ENCODE measurements at places on chromosomes 3 and 15.

GRCh38 chr15:84151205-84151931 is 84.2 kb upstream of the GOLGA6L4 start:
- DNase-seq: no peak

DNA sequence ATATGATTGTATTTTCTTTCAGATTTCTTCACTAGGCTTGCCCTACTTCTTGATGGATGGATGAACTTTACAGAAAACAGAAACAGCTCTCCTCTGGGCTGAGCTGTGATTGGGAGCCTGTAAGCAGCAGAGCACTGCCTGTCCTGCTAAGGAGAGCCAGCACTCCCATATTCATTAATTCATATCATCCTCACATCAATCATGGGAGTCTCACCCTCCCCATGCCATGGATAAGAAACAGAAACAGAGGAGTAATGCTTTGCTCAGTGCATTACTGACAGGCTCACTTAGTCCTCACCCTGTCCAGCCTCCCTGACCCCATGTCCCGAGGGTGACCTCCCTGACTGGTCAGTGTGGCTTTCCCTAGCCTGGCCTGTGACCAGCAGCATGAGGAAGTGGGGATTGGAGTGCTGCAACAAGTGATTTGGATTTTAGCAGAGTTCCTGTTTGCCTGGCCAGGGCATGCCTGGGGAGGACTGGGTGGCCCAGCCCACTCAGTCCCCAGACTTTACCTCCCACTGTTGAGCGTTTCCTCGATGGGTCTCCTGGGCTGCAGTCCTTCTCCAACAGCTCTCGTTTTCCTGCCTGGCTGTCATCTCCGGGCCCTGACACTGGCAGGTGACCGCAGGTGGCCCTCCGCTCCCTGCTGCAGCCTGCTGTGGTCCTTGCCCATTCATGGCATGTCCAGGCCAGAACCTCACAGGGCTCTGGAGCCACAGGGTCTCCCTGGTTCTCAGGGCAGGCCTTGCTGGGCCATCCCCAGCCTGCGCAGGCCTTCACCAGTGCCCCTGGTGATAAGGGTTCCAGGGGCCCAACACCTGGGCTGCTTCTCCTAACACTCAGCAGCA is 1.3 kb upstream of the TMIE start:
- peak; percentile 94 for DNase-seq

DNA sequence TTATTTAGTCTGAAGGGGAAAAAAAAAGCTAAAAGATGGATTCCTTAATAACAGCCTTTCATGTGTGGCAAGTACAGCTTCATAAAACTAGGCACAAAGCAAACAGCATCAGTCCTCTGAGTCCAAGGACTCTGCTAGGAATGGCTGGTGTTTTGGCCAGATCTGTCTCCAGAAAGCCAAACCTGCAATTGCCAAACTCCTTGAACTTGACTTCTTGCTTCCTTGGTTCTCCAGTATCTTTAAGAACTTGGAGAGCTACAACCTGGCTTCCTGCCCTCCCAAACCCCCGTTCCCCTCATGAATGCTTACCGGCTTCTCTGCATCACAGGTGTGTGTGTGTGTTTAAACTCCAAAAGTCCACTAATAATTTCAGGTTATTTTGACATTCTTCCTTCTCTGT is 1.6 kb upstream of the PLOD2 start:
- DNase-seq: no peak

- no peak for DNase-seq
These were observed 790 bp downstream of the DAZL start for GRCh38 chr3:16604433-16604832.

- no peak for DNase-seq
These were observed 382.5 kb upstream of the C2CD4B start for GRCh38 chr15:62547584-62547983.

- peak; percentile 36 for DNase-seq
These were observed 39.7 kb downstream of the NPTN start for GRCh38 chr15:73593304-73594074.

DNA sequence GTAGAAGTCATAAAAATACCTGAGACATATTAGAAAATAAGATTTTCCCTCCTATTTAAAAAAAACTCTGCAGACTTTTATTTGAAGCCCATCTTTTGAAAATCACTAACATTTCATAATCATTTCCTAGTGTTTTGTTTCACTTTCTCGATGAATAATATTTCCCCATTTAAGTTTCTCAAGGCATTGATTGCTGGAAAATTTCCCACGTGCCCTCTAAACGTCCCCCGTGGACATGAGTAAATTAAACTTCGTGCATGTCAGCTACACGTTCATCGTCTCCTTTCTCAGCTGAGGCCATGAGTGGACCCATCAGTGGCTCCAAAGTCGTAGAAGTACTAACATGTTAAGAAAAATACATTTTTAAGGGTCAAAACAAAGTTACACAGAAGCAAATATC is 2.0 kb upstream of the TM2D3 start:
- DNase-seq: peak; percentile 48

- DNase-seq: peak; percentile 72
These were observed at the start of gene CFAP92 for GRCh38 chr3:128993461-128994172. Gene CFAP92, minus strand, starts transcription at chr3:128994076. Its CDS starts 772 bp downstream, at chr3:128993304.

DNA sequence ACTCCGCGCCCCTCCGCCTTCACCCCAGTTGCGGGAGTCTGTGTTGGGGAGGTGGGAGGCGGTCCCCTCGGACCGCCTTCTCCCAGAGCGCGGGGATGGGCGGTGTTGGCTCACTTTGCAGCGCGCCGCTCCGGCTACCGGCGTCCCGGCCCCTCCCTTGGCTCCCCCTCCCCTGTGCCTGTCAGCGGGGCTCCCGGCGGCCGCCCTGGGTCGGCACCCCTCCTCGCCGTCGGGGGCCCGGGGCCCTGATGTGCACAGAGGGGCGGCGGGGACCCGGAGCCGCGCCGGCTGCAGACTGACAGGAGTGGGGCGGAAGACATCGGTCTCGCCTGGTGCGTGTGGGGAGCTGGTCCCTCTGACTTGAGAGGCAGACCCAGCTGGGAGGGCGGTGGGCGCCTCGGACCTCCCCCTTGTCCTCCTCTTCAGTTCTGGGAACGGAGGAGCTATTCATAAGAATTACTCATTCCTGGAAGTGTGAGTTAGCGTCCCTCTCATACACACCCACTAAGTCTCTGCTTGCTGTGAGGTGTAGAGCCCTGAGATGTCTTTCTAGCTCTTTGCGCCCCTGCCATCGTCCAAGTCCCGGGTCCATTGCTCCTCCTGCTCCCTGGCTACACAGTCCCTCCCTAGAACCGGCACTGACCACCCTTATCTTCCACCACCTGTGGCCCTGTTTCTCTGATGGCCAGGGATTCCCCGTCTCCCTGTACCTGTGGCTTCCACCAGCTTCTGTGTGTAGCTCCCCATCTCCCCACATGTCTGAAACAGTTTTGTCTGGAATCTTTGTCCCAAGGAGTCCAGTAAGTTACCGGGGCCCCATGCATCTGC is 42.3 kb upstream of the ROPN1 start:
- no peak for DNase-seq

- DNase-seq: no peak
These were observed 64.8 kb upstream of the HEG1 start for GRCh38 chr3:125120379-125121122.

DNA sequence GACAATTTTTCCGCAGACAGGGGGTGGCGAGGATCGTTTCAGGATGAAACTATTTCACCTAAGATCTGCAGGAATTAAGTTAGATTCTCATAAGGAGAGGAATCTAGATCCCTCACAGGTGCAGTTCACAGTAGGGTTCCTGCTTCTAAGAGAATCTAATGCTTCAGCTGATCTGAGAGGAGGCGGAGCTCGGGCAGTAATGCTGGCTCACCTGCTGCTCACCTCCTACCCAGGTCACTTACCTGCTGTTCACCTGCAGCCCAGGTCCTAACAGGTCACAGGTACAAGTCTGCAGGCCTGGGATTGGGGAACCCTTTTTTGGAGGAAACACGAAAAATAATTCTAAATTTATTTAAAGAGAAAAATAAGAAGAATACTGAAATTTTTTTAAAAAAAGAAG is 406.8 kb downstream of the MCTP2 start:
- no peak for DNase-seq

GRCh38 chr3:104878395-104878794 is 488.3 kb upstream of the ALCAM start:
- peak; percentile 64 for DNase-seq

DNA sequence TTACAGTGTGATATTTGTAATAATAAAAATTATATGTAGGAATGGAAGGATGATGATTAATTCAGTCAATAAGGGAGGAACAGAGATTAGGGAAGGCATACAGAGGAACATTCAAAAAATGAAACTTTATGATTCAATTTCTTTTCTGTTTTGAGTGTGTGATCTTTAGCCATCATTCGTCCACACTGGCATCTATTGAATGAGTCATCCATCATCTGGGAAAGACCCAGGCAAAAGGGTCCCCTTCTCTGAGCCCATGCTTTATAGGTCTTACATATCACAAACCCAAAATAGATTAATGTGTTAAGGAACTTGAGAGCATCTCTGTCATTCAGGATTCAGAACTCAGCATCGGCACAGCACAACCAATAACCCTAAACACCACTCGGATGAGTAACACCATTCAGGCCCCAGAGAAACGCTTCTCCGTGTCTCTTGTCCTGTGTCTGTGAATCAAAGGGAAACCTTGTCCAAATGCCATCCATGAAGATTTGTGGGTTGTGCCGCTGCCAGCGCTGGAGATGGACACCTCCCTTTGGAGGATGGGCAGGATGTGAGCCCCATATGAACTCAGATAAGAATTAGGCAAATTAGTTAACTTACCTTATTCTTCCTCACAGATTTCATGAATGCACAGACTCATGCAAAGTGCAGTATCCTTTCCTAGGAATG is 21.7 kb upstream of the TPM1 start:
- DNase-seq: no peak

GRCh38 chr3:43531835-43532234 is 90.0 kb downstream of the ANO10 start:
- DNase-seq: no peak

GRCh38 chr3:183586477-183586876 is 31.0 kb upstream of the KLHL6 start:
- no peak for DNase-seq

DNA sequence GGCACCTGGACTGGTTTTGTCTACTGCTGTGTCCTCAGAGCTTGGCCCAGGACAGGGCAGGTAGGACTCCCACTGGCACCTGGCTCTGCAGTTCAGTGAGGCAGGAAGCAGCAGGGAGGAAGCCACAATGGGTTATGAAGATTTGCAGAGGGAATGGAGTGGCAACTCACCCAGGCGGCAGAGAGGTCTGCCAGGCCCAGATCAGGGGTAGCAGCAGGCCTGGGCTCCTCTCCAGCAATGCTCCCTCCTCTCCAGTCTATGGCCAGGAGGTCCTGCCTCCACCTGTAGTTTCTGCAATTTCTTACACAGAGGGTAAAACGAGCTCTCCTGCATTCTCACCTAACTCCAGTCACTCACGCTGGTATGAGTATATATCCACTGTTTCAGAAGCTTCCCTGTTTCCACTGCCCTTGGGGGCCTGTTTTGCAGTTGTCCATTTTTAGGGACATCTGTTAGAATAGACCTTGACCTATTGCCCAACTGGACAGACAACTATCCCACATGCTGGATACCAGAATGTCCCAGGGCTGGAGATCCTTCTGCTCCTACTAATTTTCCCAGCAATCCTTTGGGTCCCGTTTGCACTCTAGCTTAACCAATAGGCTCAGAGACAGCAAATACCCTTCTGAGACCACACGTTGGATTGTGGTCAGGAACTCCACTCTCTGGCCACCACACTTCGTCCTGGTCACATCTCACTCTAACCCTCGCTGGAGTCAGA is 35.2 kb downstream of the HMCES start:
- no peak for DNase-seq

GRCh38 chr3:11717768-11718636 is 74.3 kb upstream of the VGLL4 start:
- no peak for DNase-seq

- no peak for DNase-seq
These were observed 706.2 kb upstream of the CBLB start for GRCh38 chr3:106575029-106575428.

DNA sequence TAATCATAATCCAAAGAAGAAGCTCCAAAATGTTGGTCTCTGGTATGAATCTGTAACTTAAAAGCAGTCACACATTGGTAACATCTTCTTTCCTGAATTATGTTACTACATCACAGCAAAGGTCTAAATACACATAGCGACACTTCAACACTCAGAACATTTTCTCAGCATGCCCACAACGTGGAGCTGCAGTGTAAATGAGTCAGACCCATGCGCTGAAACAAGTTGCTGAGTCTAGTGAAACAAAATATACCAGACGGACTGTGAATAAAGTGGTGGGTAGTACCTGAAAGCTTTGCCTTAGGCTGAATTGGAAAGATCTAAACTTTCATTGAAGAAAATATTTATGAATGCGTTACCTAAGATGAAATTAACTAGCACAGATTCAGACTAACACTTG is 33.2 kb upstream of the GOLGA8B start:
- peak; percentile 8 for DNase-seq

DNA sequence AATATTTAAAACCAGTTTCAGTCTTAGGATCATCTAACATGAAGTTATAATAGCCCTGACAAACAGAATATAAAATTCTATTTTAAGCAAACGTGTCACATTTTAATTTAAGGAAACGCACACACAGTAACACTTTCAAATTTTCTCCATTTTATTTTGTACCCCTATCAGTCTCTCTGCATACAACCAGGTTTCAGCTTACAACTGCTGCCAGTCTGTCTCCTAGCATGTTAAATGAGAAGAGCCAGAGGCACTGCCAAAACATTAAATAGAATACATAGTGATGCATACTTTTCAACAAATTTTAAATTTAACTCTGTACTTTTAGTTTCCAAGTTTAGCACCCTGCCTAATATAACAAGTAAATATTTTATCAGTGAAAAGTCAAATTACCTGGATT is 60.8 kb downstream of the UACA start:
- DNase-seq: no peak

DNA sequence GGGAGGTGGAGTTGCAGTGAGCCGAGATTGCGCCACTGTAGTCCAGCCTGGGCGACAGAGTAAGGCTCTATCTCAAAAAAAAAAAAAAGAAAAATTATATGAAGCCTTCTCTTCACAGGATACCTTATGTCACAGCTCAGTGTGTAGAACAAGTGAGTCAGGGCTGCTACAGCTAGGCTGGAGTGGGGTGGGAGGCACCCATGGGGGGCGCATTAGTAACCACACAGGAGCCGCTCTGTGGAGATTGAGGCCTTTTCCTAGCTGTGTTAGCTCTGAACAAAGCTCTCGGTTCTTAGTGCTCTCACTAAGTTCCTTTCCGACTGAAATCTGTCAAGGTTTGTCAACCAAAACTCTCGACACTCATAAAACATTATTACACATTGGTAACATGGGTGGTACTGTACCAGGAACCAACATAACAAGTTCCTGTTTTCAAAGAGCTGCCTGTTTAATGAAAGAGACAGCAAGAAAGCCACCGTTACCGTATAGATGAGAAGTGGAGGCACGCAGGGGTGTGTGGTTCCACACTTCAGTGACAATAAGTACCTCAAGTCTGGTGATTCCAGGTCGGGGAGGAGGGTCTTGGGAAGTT is 4.5 kb downstream of the LRRC31 start:
- DNase-seq: peak; percentile 42

GRCh38 chr3:179376474-179376873 is 29.0 kb downstream of the MFN1 start:
- DNase-seq: no peak

- DNase-seq: no peak
These were observed 31.7 kb upstream of the CCDC66 start for GRCh38 chr3:56525291-56525690.
